ENCODE measurements at places on chromosomes 3 and 15. TPM values are rescaled to one million over a fixed set of nuclear protein-coding genes. Genes with fewer than 3 reads are reported as not detected.

- H3K27ac ChIP-seq: no peak overlapping the region
- no peaks in the 10 kb centered on the region for H3K36me3 ChIP-seq
- no peak overlapping the region for H3K4me3 ChIP-seq
Measured at GRCh38 chr3:128449111-128449638, 17.5 kb downstream of the DNAJB8 start.

- no peaks in the 10 kb centered on the region for H3K27me3 ChIP-seq
- H3K4me3 ChIP-seq: no peak overlapping the region
- H3K4me1 ChIP-seq: no peaks in the 10 kb centered on the region
- no peak overlapping the region for H3K27ac ChIP-seq
- no peak for DNase-seq
Measured at GRCh38 chr3:58867621-58868020, 182.2 kb downstream of the CFAP20DC start.

DNA sequence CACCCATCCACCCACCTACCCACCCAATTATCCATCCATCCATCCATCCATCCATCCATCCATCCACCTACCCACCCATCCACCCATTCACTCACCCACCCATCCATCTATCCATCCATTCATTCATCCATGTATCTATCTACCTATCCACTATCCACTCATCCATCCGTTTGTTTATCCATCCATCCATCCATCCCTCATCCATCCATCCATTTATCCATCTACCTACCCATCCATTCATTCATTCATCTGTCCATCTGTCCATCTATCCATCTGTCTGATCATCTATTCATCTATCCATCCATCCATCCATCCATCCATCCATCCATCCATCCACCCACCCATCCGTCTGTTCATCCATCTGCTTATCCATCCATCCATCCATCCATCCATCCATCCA lies 65.7 kb downstream of the FBLN2 start:
- H3K27me3 ChIP-seq: no peaks in the 10 kb centered on the region
- H3K4me3 ChIP-seq: no peak overlapping the region
- H3K36me3 ChIP-seq: no peaks in the 10 kb centered on the region
- DNase-seq: no peak
- no peaks in the 10 kb centered on the region for H3K4me1 ChIP-seq

DNA sequence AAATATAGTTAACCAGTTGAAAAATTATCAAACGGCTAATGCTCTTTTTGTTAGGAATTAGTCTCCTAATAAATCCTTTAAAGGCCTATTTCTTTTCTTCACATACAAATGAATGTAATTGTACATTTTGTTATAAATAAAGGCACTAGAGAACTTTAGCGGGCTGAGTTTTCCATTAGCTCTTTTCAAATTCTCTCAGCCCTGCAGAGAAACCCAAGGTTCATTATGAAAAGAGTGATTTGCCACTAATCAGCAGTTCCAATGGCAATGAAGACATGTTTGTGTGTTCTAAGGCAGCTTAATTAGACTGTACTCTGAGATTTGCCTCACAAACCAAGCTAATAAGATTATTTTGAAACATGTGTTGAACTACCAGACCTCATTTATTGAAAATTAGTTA lies 64.6 kb upstream of the P2RY1 start:
- H3K4me1 ChIP-seq: no peaks in the 10 kb centered on the region
- no peaks in the 10 kb centered on the region for H3K36me3 ChIP-seq
- H3K4me3 ChIP-seq: no peak overlapping the region
- DNase-seq: no peak
- H3K27ac ChIP-seq: no peak overlapping the region
- no peaks in the 10 kb centered on the region for H3K27me3 ChIP-seq

- H3K4me1 ChIP-seq: no peaks in the 10 kb centered on the region
- peaks cover 2% of the 10 kb centered on the region for H3K36me3 ChIP-seq
- H3K27me3 ChIP-seq: no peaks in the 10 kb centered on the region
- no peak overlapping the region for H3K27ac ChIP-seq
- DNase-seq: no peak
Measured at GRCh38 chr3:62585861-62586260, 212.5 kb upstream of the FEZF2 start.

DNA sequence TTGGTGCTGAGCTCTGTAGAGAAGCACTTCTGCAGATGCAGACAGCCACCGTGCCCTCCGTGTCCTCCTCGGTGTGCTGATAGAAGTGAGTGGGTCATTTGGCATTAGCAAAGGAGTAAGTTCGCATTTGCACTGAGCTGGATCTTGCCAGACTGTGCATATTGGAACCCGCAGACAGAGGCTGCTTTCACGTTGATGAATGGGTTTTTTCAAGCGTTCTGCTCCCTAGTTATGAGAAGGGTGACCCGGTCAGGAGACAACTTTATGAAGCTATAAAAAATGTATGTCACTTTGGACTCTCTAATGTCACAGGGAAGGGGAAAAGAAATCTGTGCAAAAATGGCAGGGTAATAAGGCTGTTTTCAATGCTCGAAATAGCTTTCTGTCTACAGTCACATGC lies 739.4 kb downstream of the MCTP2 start:
- no peak overlapping the region for H3K4me3 ChIP-seq
- H3K27ac ChIP-seq: no peak overlapping the region
- H3K27me3 ChIP-seq: no peaks in the 10 kb centered on the region
- H3K4me1 ChIP-seq: peaks cover 23% of the 10 kb centered on the region
- no peak for DNase-seq

- H3K36me3 ChIP-seq: no peaks in the 10 kb centered on the region
- peaks cover 25% of the 10 kb centered on the region for H3K27me3 ChIP-seq
- H3K4me3 ChIP-seq: no peak overlapping the region
Measured at GRCh38 chr15:60913900-60914299, 315.2 kb downstream of the RORA start.

DNA sequence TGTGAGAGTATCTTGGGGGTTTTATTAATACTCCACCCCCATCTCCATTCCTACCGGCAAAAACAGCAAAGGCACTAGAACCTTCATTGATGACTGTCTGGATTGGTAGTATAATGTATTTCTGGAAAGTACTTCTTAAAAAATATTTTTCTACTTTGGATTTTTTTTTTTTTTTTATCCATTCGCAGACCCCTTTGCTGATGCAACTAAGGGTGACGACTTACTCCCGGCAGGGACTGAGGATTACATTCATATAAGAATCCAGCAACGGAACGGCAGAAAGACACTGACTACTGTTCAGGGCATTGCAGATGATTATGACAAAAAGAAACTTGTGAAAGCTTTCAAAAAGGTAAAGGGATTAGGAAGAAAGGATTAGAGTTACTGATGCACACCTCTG lies 1.2 kb downstream of the EIF1B start:
- no peak for DNase-seq
- peaks cover 25% of the 10 kb centered on the region for H3K4me1 ChIP-seq
- no peaks in the 10 kb centered on the region for H3K27me3 ChIP-seq
- H3K36me3 ChIP-seq: peaks cover 2% of the 10 kb centered on the region
- peak overlapping the region; percentile 99 for H3K27ac ChIP-seq

GRCh38 chr3:23276913-23277658 lies 74.0 kb downstream of the UBE2E2 start:
- no peaks in the 10 kb centered on the region for H3K36me3 ChIP-seq
- no peak overlapping the region for H3K27ac ChIP-seq
- no peaks in the 10 kb centered on the region for H3K27me3 ChIP-seq
- H3K4me3 ChIP-seq: no peak overlapping the region
- DNase-seq: no peak

DNA sequence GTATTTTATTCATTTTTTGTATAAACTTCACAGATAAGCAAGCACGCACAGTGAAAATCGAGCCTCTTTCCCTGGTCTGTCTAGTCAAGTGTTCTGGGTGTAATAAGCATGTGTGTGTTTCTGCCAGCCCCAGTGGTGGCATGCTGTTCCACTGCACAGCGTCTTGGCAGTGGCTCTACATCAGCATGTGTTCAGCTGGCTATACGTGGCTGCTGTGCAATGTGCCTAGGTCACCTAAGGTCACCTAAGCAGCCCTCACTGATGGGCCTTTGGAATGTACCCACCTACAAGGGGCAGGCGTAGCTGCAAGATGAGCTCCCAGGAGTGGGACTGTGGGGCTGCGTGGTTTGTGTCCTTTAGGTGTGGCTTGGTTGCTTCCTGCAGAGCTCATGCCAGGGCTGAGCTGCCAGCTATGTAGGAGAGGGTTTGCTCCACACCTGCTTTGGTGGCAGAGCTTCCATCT lies 4.9 kb downstream of the LIMD1 start:
- H3K4me1 ChIP-seq: peaks cover 42% of the 10 kb centered on the region
- peaks cover 2% of the 10 kb centered on the region for H3K36me3 ChIP-seq
- peak overlapping the region; percentile 8 for H3K4me3 ChIP-seq
- DNase-seq: no peak
- no peaks in the 10 kb centered on the region for H3K27me3 ChIP-seq

GPR156 gene
- total RNA-seq: 2.4 TPM

- no peak overlapping the region for H3K27ac ChIP-seq
- no peak overlapping the region for H3K4me3 ChIP-seq
- H3K36me3 ChIP-seq: peaks cover 9% of the 10 kb centered on the region
- peaks cover 31% of the 10 kb centered on the region for H3K4me1 ChIP-seq
Measured at GRCh38 chr3:195240171-195240701, 30.7 kb downstream of the XXYLT1 start.

- DNase-seq: no peak
- H3K4me1 ChIP-seq: no peaks in the 10 kb centered on the region
- peaks cover 8% of the 10 kb centered on the region for H3K27me3 ChIP-seq
- no peak overlapping the region for H3K4me3 ChIP-seq
Measured at GRCh38 chr3:100813828-100814227, 104.5 kb downstream of the TFG start.

- H3K36me3 ChIP-seq: no peaks in the 10 kb centered on the region
- H3K4me1 ChIP-seq: peaks cover 5% of the 10 kb centered on the region
- H3K27ac ChIP-seq: no peak overlapping the region
- H3K4me3 ChIP-seq: no peak overlapping the region
Measured at GRCh38 chr3:4841776-4842440, 137.3 kb upstream of the BHLHE40 start.

CAPN3 gene
- total RNA-seq: 2.7 TPM

ASB14 gene
- not detected for total RNA-seq

MKRN2OS gene
- not detected for total RNA-seq

ZKSCAN7 gene
- total RNA-seq: 21.0 TPM

- no peak overlapping the region for H3K4me3 ChIP-seq
- H3K27me3 ChIP-seq: peaks cover 3% of the 10 kb centered on the region
Measured at GRCh38 chr15:31311735-31312619, 14.7 kb upstream of the KLF13 start.

DNA sequence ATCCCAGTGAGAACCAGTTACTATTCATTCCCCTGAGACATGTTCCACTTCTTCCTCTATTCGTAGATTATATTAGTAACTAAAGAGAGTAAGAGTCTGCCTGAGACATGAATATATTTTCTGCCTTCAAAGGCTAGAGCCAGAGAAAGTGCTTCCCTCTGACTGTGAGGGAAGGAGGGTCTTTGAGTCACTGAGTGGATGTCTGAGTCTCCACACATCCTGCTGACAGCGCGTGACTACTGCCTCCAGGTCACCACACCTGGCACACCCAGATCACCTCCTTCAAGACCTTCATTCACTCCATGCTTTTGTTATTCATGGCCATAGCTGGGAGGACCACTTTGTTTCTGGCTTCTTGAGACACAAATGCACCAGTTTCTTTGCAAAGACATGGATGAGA lies 135.6 kb downstream of the SOX2 start:
- no peak overlapping the region for H3K27ac ChIP-seq
- no peaks in the 10 kb centered on the region for H3K36me3 ChIP-seq
- no peaks in the 10 kb centered on the region for H3K4me1 ChIP-seq
- no peak overlapping the region for H3K4me3 ChIP-seq
- H3K27me3 ChIP-seq: no peaks in the 10 kb centered on the region
- no peak for DNase-seq

TUSC7 gene
- not detected for total RNA-seq

CCR8 gene
- not detected for total RNA-seq

DNA sequence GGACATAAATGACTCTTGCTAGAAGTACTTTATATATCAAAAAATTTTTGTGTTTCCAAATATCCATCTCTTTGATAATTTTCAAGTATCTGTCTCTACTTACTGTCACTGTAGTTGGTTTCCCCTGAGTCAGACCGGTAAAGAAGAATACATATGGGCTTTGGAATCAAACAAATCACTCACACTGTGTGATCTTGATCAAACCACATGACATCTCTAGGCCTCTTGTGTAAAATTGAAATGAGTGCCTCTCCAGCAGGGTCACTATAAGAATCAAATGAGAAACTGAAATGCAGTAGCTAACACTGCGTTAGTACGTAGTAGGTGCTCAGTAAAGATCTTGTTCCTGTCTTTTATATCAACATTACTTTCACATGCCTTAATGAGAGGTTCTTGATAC lies 314.6 kb upstream of the STT3B start:
- no peak overlapping the region for H3K4me3 ChIP-seq
- H3K27ac ChIP-seq: no peak overlapping the region
- no peaks in the 10 kb centered on the region for H3K36me3 ChIP-seq
- no peaks in the 10 kb centered on the region for H3K27me3 ChIP-seq
- DNase-seq: no peak
- peaks cover 18% of the 10 kb centered on the region for H3K4me1 ChIP-seq

ZBTB38 gene
- 27.9 TPM for total RNA-seq

GRCh38 chr15:62653122-62653521 lies 389.4 kb upstream of the TPM1 start:
- DNase-seq: no peak
- H3K36me3 ChIP-seq: peaks cover 18% of the 10 kb centered on the region
- H3K27me3 ChIP-seq: no peaks in the 10 kb centered on the region
- no peak overlapping the region for H3K4me3 ChIP-seq
- peaks cover 3% of the 10 kb centered on the region for H3K4me1 ChIP-seq
